ENCODE measurements at places on chromosomes 7 and 10.

- DNase-seq: no peak
Measured at GRCh38 chr7:1593091-1593866, 23.4 kb upstream of the PSMG3 start.

GRCh38 chr10:11285171-11285570, 267.5 kb downstream of the CELF2 start:
- DNase-seq: no peak

GRCh38 chr10:47330804-47331203, 8.6 kb downstream of the GDF2 start:
- DNase-seq: peak; percentile 53

DNA sequence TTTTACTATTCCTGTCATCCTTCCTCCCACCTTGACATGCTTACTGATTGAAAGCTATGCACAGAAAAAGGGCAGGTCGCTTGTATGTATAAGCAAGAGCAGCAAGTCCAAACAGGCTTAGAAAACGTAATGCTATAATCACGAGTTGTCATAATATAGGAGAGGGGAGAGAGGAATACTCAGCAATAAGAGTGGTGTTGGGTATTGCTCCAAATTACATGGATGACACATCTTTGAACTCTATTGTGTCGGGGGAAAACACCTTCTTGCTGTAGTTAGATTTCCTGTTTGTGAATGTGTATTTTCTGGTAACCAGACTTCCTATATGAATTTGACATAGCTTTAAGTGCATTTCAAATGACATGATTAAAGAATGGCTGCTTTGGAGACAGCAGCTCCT, 7.5 kb downstream of the MET start:
- no peak for DNase-seq

DNA sequence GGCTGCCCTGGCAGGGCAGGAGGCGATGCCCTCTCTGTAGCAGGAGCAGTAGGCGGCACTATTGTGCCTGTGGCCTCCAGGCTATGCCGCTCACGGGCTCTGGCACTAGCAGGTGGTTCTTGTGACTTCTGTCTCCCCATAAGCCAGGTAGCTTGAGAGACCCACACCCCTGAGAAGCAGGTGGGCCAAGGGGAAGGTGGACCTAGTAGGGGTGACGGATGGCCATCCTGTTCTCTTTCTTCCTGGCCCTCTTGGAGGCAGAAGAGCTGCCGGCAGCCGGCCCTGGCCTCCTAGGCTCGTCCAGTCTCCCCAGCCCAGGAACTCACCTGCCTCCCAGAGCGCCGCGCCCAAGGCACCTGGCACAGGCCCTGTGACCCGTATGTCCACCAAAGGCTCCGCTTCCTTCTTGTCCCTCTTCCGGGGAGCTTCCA, 15.4 kb downstream of the MMRN2 start:
- peak; percentile 24 for DNase-seq

DNA sequence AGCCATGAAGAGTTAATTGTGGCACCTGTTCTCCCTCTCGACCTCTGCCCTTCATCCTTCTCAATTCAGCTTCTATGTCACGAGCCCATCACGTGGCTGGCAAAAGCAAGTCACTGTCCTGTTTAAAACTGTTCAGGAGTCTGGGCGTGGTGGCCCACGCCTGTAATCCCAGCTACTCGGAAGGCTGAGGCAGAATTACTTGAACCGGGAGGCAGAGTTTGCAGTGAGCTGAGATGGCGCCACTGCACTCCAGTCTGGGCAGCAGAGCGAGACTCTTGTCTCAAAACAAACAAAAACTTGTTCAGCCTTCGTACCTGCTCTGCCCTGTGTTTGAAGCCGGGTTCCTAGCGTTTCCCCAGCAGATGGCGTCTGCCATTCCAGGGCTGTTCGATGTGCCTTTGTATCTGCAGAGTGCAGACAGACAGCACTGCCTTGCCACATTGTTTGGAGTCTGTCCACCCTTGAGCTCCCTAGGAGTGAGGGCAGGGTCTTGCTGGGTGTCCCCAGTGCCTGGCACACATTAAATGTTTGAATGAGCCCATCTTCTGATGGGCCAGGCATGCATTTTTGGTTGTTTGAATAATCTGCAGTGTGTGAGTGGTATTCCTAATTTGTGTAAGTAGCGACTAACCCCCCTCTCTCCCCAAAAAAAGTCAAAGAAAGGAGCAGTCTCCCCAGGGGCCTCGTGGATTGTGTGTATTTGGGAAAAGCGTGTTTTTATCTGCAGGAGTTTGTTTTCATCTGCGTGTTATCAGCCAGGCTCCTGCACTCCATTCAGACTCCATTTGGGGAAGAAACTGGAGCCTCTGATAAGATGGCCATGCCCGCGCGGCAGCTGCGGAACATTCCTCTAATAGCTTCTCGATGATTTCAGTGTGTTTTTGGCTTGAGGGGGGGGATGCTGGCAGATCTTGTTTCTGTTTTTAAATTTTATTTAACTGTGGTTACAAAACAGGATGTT, 61.2 kb downstream of the DNAJB6 start:
- peak; percentile 48 for DNase-seq

- DNase-seq: no peak
Measured at GRCh38 chr7:22433710-22434460, 66.1 kb downstream of the STEAP1B start.

DNA sequence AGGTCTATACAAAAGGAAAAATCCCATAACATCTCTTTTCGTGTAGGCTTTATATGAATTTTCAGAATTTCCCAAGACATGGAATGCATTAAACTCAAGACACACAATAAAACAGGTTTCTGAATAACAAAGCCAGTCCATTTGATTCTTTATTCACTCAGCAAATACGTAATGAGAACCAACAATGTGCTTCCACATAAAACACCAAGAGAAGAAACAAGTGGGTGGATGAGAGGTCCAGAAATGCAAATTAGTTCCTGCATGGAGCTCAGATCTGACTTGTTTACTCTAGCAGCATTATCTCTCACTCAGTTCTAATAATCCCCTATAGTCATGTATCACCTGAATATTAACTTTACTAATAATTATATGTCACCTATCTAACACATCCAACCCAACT, 249.5 kb downstream of the LRRTM3 start:
- no peak for DNase-seq

GRCh38 chr10:55653531-55653930, 707.5 kb downstream of the ZWINT start:
- DNase-seq: no peak

DNA sequence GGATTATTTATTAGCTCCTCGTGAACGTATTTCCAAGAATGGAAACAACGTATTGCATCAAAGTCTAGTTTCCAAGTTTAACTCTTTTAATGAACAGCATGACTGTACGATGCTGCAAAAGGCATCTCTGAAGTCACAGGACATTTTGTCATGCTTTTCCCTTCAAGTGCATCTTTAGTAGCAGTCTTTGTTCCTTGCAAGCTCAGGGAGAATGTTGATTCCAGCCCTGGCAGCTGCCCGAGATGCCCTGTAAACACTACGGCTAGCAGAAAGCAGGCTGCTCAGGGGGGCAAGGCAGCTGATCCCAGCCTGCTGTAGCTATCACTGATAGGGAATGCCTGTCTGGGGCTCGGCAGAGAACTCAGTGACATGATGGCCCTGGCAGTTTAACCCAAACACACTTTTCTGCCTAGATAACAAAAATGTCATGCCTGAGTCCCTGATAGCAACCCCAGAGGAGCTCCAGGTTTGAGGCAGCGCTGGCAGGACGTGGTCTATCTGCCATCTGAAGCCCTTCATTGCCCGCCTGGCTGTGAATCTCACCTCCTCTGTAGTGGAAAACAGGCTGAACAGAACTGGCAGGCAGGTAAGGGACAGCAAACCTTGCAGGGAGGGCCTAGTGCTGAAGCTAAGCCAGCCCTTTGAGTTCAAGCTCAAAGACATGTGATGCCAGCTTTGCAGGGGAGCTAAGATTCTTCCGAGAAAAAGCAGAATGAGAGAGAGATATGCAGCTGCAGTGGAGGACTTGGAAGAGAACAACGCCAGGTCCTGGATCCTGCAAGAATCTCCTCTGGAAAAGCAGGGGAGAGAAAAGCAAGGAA, 264.6 kb downstream of the SNX10 start:
- no peak for DNase-seq

DNA sequence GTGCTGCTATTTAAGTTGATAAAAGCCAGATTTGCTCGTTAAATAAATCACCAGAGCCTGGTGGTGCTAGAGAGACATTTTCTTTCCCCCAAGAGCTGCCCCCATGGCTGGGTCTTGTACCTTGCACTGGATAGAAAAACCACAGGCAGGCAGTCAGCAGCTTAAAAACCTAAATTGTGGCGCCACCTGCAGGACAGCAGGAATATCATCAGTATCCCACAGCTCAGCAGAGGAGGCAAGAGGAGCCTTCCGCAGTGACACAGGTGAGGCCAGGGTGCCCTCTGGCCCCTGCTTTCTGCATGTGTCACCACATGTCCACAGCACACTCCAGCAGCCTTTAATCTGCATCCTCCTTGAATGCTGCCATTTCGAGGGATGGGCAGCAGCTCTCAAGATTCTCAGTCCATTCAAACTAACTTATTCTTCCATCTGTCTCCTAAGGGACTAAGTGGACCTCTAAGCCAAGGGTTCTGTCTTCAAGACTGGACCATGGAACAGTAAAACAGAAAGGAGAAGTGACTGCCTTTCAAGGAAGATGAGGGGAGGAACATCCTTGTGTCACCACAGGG, 4.5 kb upstream of the PLXNA4 start:
- peak; percentile 94 for DNase-seq

- no peak for DNase-seq
Measured at GRCh38 chr7:104909096-104909495, 104.9 kb upstream of the KMT2E start.

GRCh38 chr7:30308389-30308788, 24.0 kb downstream of the ZNRF2 start:
- DNase-seq: no peak

GRCh38 chr7:150406567-150407421, 27.7 kb downstream of the ZNF775 start:
- peak; percentile 76 for DNase-seq

DNA sequence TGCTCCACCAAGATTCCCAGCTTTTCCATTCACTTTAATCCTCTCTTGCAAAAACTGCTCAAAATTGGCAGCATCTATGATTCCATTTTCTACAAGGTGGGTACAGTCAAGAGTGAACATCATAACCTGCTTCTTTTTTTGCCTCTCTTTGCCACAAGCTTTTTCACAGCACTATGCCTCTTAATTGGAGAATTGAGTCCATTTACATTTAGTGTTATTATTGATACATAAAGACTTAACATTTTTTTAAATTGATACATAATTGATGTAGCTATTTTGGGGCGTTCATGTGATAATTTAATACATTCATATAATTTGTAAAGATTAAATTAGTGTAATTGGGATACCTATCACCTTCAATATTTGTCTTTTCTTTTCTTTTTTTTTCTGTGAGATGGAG, 18.8 kb downstream of the AS3MT start:
- no peak for DNase-seq

GRCh38 chr10:32112055-32112454, 55.8 kb upstream of the KIF5B start:
- DNase-seq: no peak

DNA sequence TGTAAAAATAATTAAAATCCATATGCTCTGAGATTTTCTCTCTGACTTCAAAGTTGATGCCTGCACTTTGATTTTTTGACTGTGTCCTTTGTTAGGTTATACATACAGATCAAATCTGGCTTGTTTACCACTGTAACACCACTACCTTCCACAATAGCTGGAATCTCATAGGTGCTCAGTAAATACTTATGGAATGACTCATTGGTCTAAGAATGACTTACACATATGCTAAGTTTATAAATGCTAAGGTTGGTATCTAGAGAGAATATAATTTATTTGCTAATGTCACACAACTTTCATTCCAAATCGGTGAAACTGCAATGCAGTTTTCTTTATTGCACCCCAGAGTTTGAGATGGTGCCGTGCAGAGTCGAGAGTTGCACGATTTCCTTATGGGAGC, 578.5 kb downstream of the SH2D4B start:
- no peak for DNase-seq

DNA sequence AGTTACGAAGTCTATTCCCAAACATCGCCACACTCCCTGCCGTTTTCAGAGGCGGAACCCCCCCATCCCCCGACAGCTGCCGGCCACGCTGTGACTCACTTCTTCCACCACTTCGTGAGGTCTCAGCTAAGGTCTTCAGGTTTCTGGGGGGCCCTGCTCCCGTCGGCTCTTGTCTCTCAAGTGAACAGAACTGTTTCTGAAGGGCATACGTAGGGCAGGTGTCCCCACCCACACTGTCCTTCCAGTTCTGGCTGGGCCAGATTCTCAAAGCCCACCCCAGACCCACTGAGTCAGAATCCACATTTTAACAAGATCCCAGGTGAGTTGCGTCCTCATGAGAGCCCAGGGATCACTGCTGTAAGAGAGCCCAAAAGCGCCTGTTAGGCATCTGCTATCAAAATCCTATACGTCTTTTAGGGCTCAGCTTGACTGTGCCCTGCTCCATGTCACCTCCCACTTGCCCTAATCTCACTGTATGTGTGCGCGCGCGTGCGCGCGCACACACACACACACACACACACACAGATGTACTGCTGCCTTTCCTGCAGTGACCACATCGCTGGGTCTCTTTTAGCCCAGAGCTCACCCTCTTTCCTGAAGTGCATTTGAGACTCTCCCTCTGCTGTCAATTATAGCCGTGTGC, 78.8 kb downstream of the PROSER2 start:
- no peak for DNase-seq

GRCh38 chr7:121002048-121002756, 13.7 kb downstream of the CPED1 start:
- no peak for DNase-seq

GRCh38 chr7:48049850-48050249, 14.5 kb downstream of the C7orf57 start:
- no peak for DNase-seq

GRCh38 chr7:24665564-24666294, 91.5 kb downstream of the GSDME start:
- no peak for DNase-seq

- DNase-seq: peak; percentile 4
Measured at GRCh38 chr7:81887098-81888090, 117.5 kb upstream of the HGF start.

DNA sequence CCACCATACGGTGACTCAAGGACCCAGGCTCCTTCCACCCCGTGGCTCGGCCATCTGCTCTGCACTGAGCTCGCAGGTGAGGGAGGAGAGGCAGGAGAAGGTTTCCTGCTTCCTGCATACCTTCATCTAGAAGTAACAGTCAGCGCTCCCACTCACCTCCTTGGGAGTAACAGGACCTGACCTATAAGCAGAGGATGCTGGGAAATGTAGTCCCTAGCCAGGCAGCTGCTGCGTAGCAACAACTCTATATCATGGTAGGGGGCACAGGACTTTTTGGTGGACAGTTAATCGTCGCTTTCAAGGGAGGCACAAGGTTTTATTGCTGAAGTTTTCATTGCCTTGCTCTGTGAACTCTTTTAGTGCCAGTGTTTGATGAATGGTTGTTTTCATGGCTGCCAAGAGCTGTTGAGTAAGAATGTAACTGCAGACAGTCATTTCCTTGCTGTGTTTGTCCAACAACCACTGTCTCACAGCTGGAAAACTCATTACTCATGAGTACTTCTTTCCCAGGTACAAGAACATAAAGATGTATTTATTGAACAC, 10.2 kb upstream of the ZFYVE27 start:
- peak; percentile 66 for DNase-seq

Measured in stomach (tissue), 19 donors.